Activated naive CD8-positive, alpha-beta T cell treated with anti-CD3 and anti-CD28 coated beads, Interleukin-2, amount 10 ng/mL, durations not matched to agents 7 days and 5 days (primary cell): ENCODE measurements at places on chromosomes 11 and 22. TPM values are rescaled to one million over a fixed set of nuclear protein-coding genes. Genes with fewer than 3 reads are reported as not detected.

Gene TENM4
- not detected for total RNA-seq

Gene DMC1
- total RNA-seq = 8.3 TPM

Gene ANKRD13D
- 207 TPM for total RNA-seq

Gene RPS6KB2
- 71.4 TPM for total RNA-seq

Gene ANGPTL5
- total RNA-seq = not detected

Gene MPEG1
- 2.0 TPM for total RNA-seq

Gene CDHR5
- total RNA-seq = not detected

Gene CARNS1
- 5.5 TPM for total RNA-seq

Gene FXYD2
- 31.2 TPM for total RNA-seq

Gene UBQLNL
- total RNA-seq = 0.30 TPM

Gene CTTN
- 0.14 TPM for total RNA-seq
